ENCODE measurements at places on chromosomes 1 and 21. TPM values are rescaled to one million over a fixed set of nuclear protein-coding genes. Genes with fewer than 3 reads are reported as not detected.

Gene OR2L8
- total RNA-seq = not detected

- no peaks in the 10 kb centered on the region for H3K36me3 ChIP-seq
- no peak for DNase-seq
- H3K27ac ChIP-seq = peak overlapping the region; percentile 38
- no peak overlapping the region for H3K4me3 ChIP-seq
- H3K27me3 ChIP-seq = no peaks in the 10 kb centered on the region
- peaks cover 42% of the 10 kb centered on the region for H3K4me1 ChIP-seq
Observed at GRCh38 chr1:61323681-61324328, 241.4 kb downstream of the NFIA start.

DNA sequence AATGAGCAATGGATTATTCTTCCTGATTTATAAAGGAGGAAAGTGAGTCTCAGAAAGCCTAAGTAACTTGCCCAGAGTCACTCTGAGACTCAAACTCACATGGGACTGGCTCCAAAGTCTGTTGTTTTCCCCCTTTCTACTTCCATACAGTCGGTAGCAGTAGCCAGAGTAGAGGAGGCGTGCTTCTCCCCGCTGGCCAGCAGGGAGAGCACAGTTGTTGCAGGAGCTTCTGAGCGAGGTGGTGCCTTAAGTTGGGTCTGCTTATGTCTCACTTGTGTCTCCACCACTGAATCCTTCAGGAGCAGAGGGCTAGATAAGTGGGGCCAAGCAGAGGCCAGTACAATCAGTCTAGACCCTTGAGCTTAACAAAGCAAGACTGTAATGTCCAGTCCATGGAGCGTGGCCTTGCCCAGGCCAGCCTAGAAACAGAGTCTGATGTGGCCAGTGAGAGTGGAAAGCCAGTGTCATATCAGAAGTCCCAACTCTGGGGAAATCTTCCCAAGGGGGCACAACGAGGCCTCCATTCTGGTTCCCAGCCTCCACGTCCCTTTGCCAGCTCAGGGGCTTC is 181.9 kb downstream of the ZSCAN20 start:
- H3K4me1 ChIP-seq = peaks cover 10% of the 10 kb centered on the region
- H3K27ac ChIP-seq = no peak overlapping the region
- no peaks in the 10 kb centered on the region for H3K27me3 ChIP-seq

Gene CRNN
- total RNA-seq = not detected

GRCh38 chr1:101178341-101178687 is 58.5 kb upstream of the S1PR1 start:
- peaks cover 37% of the 10 kb centered on the region for H3K4me1 ChIP-seq
- DNase-seq = no peak
- no peaks in the 10 kb centered on the region for H3K36me3 ChIP-seq
- no peak overlapping the region for H3K4me3 ChIP-seq
- no peak overlapping the region for H3K27ac ChIP-seq

Gene FAM76A
- 12.6 TPM for total RNA-seq

Gene MTR
- 86.6 TPM for total RNA-seq

Gene FRRS1
- 1.7 TPM for total RNA-seq

GRCh38 chr1:21855257-21856096 is 43.4 kb downstream of the LDLRAD2 start:
- H3K27ac ChIP-seq = no peak overlapping the region
- no peak overlapping the region for H3K4me3 ChIP-seq
- peaks cover 100% of the 10 kb centered on the region for H3K36me3 ChIP-seq
- H3K4me1 ChIP-seq = no peaks in the 10 kb centered on the region
- DNase-seq = no peak

Gene OR6K3
- not detected for total RNA-seq

- no peak for DNase-seq
- no peak overlapping the region for H3K4me3 ChIP-seq
- no peaks in the 10 kb centered on the region for H3K27me3 ChIP-seq
- H3K4me1 ChIP-seq = no peaks in the 10 kb centered on the region
Observed at GRCh38 chr1:182211386-182211785, 149.9 kb upstream of the ZNF648 start.

GRCh38 chr1:151739590-151740355 is 18.5 kb downstream of the RIIAD1 start:
- DNase-seq = no peak
- H3K27me3 ChIP-seq = no peaks in the 10 kb centered on the region
- no peak overlapping the region for H3K27ac ChIP-seq
- H3K4me3 ChIP-seq = no peak overlapping the region
- no peaks in the 10 kb centered on the region for H3K36me3 ChIP-seq
- H3K4me1 ChIP-seq = no peaks in the 10 kb centered on the region

DNA sequence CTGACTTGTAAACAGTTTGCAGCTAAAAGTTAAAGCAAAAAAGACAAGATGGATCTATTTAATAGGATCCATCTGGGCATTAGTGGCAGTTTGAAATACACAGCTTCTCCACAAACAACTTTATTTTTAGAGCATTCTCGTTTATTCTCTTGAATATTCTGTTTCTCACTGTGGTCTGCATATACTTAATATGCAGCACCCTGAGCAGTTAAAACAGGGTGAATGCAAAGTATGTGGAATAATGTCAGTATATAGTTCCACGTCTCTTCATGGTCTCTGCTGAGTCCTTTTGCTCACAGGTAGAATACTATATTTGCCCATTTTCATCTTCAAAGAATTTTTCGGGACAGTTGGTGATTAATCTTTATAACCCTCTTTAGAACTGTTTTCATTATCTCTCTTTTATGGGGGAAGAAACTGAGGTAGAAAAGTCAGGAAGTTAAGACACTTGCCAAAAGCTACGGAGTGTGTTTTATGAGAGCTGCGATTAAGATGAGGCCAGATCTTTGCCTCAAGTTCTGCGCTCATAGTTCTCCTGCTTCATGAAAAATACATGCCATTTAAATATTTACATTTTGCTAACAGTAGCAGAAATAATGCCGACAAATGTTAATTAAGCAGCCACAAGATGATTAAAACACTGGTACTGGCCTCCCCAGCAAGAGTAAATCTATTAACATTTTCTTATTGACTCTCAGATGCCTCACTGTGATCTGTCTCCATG is 115.6 kb downstream of the PTBP2 start:
- no peaks in the 10 kb centered on the region for H3K27me3 ChIP-seq
- no peak overlapping the region for H3K27ac ChIP-seq
- no peak overlapping the region for H3K4me3 ChIP-seq

DNA sequence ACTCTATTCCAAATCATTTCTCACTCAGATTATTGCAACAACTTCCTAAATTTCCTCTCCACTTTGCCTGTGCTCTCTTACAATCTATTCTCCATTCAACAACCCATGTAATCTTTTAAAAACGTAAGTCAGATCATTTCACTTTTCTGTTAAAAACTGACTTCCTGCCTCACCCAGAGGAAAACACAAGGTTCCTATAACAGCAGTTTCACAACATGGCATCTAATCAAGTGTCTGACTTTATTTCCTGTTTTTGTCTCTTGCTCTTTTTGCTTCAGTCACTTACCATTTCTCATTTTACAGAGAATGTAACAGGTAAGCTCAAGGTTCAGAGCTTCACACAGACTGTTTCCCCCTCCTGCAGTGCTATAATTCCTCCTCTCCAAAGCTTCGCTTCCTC is 560.7 kb downstream of the LRRIQ3 start:
- H3K27ac ChIP-seq = no peak overlapping the region
- no peak for DNase-seq
- no peaks in the 10 kb centered on the region for H3K4me1 ChIP-seq
- H3K27me3 ChIP-seq = no peaks in the 10 kb centered on the region
- H3K4me3 ChIP-seq = no peak overlapping the region

DNA sequence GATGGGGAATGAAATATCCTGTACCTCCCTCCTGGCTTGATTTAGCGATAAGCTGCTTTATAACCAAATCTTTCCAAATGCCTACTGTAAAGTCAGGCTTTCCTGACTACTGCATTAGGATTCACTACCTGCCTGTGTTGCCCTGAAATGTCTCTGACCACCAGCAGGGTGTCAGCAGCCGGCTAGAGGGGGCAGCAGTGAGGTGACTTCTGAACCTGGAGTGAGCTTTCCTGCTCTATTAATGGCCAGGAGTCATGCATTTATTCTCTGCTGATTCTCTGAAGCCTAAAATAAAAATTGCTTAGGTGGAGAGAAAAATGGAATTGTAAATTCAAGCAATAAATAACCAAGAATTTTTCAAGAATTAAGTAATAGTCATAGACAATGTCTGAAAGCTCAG is 2.5 kb downstream of the BACE2 start:
- peak; percentile 32 for DNase-seq
- H3K36me3 ChIP-seq = no peaks in the 10 kb centered on the region
- H3K27me3 ChIP-seq = no peaks in the 10 kb centered on the region
- H3K27ac ChIP-seq = peak overlapping the region; percentile 53

Gene PTPN22
- total RNA-seq = 0.57 TPM

Gene UBXN10
- 1.9 TPM for total RNA-seq

Gene CFHR3
- total RNA-seq = not detected

- H3K27ac ChIP-seq = no peak overlapping the region
- no peak for DNase-seq
- no peak overlapping the region for H3K4me3 ChIP-seq
- H3K4me1 ChIP-seq = no peaks in the 10 kb centered on the region
- H3K27me3 ChIP-seq = peaks cover 10% of the 10 kb centered on the region
- no peaks in the 10 kb centered on the region for H3K36me3 ChIP-seq
Observed at GRCh38 chr1:37028981-37029617, 5.2 kb downstream of the GRIK3 start.

GRCh38 chr1:230519246-230519645 is 93.1 kb upstream of the PGBD5 start:
- no peaks in the 10 kb centered on the region for H3K36me3 ChIP-seq
- no peak overlapping the region for H3K4me3 ChIP-seq

DNA sequence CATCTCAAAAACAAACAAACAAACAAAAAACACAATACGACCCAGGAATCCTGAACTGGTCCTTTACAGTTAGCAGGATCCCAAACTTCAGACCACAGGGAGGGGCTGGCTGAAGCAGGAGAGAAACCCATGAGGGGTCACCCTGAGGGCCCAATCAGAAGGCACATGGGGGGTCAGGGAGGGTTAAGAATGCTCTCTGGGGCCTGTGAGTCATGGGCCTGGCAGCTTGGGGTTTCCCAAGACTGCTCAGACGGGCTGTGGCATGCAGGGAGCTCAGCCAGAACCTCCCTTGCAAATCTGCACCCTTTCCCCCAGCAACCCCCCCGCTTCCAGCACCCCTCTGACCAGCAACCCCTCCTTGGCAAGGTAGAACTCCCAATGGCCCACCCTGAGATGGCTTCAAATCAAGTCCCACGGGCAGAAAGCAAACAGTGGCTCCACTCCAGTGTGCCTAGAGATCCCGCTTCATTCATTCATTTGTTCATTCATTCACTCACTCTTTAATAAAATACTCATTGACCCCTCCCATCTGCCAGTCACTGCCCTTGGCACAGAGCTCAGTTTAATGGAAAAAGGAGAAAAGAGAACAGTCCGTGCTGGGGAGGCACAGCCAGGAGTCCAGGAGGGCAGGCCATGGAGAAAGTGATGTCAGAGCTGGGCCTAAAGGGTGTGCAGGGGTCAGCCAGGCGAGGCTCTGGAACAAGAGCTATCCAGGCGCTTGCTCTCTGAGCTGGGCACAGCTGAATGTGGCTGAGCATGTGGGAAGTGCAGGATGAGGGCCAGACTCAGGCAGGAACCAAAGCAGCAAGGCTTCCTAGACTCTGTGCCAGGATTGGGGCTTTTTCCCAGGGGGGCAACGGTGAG is 8.2 kb downstream of the UQCRHL start:
- no peak overlapping the region for H3K4me3 ChIP-seq
- peaks cover 17% of the 10 kb centered on the region for H3K4me1 ChIP-seq

Gene AIRE
- total RNA-seq = not detected

DNA sequence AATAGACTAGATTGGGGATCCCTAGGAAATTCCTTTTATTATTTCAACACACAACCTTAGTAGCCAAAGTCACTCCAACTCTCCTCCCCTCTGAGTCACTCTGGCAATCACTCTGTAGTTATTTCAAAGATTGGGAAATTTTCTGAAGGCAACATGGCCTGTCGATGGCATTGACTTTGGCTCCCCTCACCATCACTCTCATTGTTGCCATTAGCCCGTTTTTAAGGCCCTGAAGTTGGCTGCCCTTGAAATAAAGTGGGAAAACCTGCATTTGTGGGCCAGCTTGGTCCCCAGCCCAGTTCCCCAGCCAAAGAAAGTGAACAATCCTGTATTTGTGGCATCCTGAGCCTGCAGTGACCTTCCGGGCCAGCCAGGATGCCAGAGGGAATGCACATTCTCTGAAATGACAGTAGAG is 52.5 kb downstream of the CDC7 start:
- H3K4me3 ChIP-seq = no peak overlapping the region
- H3K36me3 ChIP-seq = no peaks in the 10 kb centered on the region
- H3K4me1 ChIP-seq = peaks cover 69% of the 10 kb centered on the region
- DNase-seq = no peak

Gene HAO2
- total RNA-seq = not detected

GRCh38 chr21:37230632-37231248 is 36.4 kb downstream of the VPS26C start:
- no peaks in the 10 kb centered on the region for H3K27me3 ChIP-seq
- no peak overlapping the region for H3K4me3 ChIP-seq
- DNase-seq = no peak
- peaks cover 4% of the 10 kb centered on the region for H3K36me3 ChIP-seq

DNA sequence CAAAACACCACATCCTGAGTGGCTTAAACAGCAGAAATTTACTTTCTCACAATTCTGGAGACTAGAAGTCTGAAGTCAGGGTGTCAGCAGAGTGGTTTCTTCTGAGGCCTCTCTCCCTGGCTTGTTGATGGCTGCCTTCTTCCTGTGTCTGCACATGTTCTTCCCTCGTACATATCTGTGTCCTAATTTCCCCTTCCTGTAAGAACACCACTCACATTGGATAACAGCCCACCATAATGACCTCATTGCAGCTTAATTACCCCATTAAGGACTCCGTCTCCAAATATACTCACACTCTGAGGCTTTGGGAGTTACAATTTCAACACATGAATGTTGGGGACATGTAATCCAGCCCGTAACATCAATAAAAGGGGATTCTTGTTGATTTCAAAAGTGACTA is 23.4 kb downstream of the C8A start:
- H3K27me3 ChIP-seq = peaks cover 4% of the 10 kb centered on the region
- H3K4me3 ChIP-seq = no peak overlapping the region
- H3K4me1 ChIP-seq = no peaks in the 10 kb centered on the region
- no peaks in the 10 kb centered on the region for H3K36me3 ChIP-seq
- DNase-seq = no peak

- peaks cover 66% of the 10 kb centered on the region for H3K27me3 ChIP-seq
- H3K4me3 ChIP-seq = no peak overlapping the region
- H3K36me3 ChIP-seq = no peaks in the 10 kb centered on the region
- no peak overlapping the region for H3K27ac ChIP-seq
- no peaks in the 10 kb centered on the region for H3K4me1 ChIP-seq
Observed at GRCh38 chr1:11388617-11389016, 90.3 kb upstream of the DISP3 start.

- no peaks in the 10 kb centered on the region for H3K27me3 ChIP-seq
- peaks cover 7% of the 10 kb centered on the region for H3K36me3 ChIP-seq
- no peak for DNase-seq
- H3K4me3 ChIP-seq = no peak overlapping the region
- H3K4me1 ChIP-seq = peaks cover 2% of the 10 kb centered on the region
Observed at GRCh38 chr1:90955769-90956168, 66.1 kb downstream of the ZNF644 start.

- H3K27me3 ChIP-seq = no peaks in the 10 kb centered on the region
- no peaks in the 10 kb centered on the region for H3K36me3 ChIP-seq
- peaks cover 17% of the 10 kb centered on the region for H3K4me1 ChIP-seq
- no peak overlapping the region for H3K27ac ChIP-seq
Observed at GRCh38 chr1:235088907-235089306, 39.7 kb downstream of the TOMM20 start.

- no peak overlapping the region for H3K27ac ChIP-seq
- H3K4me1 ChIP-seq = no peaks in the 10 kb centered on the region
- DNase-seq = no peak
- H3K27me3 ChIP-seq = no peaks in the 10 kb centered on the region
- H3K4me3 ChIP-seq = no peak overlapping the region
- no peaks in the 10 kb centered on the region for H3K36me3 ChIP-seq
Observed at GRCh38 chr1:85289848-85290335, 13.5 kb upstream of the BCL10 start.

- no peaks in the 10 kb centered on the region for H3K27me3 ChIP-seq
- H3K4me3 ChIP-seq = no peak overlapping the region
- peaks cover 57% of the 10 kb centered on the region for H3K36me3 ChIP-seq
- H3K27ac ChIP-seq = no peak overlapping the region
Observed at GRCh38 chr1:155060736-155061135, 2.8 kb upstream of the EFNA4 start.

Data from heart right ventricle (tissue), 16 donors.